Chondrocyte (in vitro differentiated cells): ENCODE measurements at places on chromosomes 2 and 18. TPM values are rescaled to one million over a fixed set of nuclear protein-coding genes. Genes with fewer than 3 reads are reported as not detected.

Gene RBKS
- 0.45 to 1.3 TPM (median 0.49 TPM) in 3 replicates for total RNA-seq

Gene FBXO11
- 57.9 to 58.7 TPM (median 58.1 TPM) in 3 replicates for total RNA-seq

Gene DLX1
- 6.7 to 34.2 TPM (median 7.1 TPM) in 3 replicates for total RNA-seq

Gene SP3
- total RNA-seq = 56.9 to 59.4 TPM (median 58.7 TPM) in 3 replicates

Gene KIF5C
- 2.6 to 3.8 TPM (median 3.1 TPM) in 3 replicates for total RNA-seq

Gene ABI2
- total RNA-seq = 48.1 to 49.0 TPM (median 48.8 TPM) in 3 replicates

Gene MFF
- total RNA-seq = 64.7 to 76.0 TPM (median 66.8 TPM) in 3 replicates

Gene DSC2
- total RNA-seq = 0.58 to 2.3 TPM (median 2.0 TPM) in 3 replicates

Gene IL36RN
- total RNA-seq = not detected in 3 replicates

Gene EDAR
- not detected in 3 replicates for total RNA-seq

Gene RNMT
- 29.1 to 32.2 TPM (median 29.6 TPM) in 3 replicates for total RNA-seq

Gene CARF
- 7.8 to 12.2 TPM (median 8.4 TPM) in 3 replicates for total RNA-seq

Gene PTPN4
- 21.8 to 24.2 TPM (median 23.8 TPM) in 3 replicates for total RNA-seq

GRCh38 chr2:207236156-207236935 is 70.6 kb upstream of the KLF7 start:
- DNase-seq = no peak

- no peak for DNase-seq
These were observed 30.2 kb downstream of the RBM45 start for GRCh38 chr2:178142274-178143065.

DNA sequence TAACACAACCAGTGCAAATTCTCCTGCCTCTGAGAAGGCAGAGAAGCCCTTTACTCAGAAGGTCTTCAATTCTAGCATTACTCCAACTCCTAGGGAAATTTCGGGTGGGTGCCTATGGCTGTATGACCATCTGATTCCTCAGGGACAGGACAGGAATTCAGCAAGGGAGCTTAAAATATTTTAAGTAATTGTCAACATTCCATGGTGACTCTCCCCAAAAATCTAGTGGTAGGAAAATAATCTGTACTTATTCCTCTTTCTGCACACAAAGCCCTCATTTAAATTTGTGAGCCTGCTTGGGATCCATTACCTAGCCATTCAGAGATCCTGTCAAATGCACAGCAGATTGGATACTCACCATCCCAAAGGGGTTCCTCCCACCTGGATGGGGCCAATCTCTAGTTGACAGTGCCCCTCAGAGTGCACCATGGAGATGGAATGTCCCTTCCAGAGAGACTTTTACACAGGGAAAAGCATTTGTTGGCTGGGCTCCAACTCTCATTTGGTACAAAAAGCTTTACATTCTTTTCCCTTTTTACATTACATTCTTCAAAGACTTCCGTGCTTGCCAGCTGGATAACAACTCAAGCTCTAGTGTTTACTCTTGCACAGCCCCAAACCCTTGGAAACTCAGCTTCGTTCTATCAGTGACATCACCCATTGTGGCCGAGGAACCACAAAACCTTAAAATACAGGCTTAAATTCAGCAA is 3.1 kb upstream of the TMEM150A start:
- DNase-seq = no peak

- DNase-seq = no peak
These were observed 185.9 kb downstream of the MTX2 start for GRCh38 chr2:176454893-176455815.

GRCh38 chr2:159124441-159124911 is 156.0 kb downstream of the TANC1 start:
- DNase-seq = no peak

DNA sequence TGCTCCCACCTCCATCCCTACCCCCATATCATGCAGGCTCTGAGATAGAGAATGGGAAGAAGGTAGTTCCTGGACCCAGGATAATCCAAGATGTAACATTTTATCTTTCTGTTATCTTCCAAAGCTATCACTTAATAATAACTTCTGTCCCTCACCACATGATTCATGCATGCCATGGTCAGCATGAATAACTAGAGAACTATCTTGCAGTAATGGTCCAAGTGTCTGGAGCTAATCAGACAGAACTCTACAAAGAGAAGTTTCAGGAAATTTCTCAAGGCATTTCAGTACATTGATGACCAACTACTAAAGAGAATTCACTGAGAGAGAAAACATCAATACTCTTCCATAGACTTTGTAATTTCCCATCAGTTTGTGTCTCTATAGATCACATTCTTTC is 1469.7 kb upstream of the PIK3C3 start:
- DNase-seq = no peak

DNA sequence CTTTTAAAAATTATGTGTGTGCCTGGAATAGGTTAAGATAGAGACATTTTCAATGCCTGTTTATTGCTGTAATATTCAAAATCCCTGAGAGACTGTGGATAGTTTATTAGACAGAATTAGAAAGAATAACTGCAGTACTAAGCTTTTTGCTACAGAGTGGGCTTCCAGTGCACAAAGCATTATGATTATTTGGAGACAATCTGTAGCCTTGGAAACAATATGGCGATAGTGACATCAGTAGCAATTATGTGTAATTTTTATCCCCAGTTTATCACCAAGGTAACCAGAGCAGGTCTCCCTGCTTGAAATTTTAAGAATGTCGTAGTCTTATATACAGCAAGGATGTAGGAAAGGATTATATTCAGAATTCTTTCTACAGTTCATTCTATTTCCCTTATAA is 100.0 kb downstream of the MYO3B start:
- DNase-seq = no peak

DNA sequence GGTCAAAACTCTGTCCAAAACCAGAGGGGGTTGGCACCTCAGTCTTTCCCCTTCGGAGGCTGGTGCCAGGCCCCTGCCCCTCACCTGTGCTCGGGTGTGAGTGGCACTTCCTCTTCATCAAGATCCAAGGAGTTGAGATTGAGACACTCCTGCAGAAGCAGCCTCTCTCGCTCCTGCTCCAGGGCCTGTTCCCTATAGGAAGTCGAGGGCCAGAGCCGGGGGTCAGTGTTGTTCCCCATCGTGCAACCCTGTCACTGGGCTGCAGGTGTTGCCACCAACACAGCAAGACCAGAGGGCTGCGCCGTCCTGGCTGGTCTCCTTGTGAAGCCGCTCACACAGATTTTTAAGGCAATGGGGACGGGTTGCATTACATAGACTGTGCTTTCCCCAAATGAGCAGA is 18.9 kb downstream of the FAM178B start:
- DNase-seq = no peak

- DNase-seq = no peak
These were observed 24.4 kb upstream of the DTNB start for GRCh38 chr2:25697559-25698341.

DNA sequence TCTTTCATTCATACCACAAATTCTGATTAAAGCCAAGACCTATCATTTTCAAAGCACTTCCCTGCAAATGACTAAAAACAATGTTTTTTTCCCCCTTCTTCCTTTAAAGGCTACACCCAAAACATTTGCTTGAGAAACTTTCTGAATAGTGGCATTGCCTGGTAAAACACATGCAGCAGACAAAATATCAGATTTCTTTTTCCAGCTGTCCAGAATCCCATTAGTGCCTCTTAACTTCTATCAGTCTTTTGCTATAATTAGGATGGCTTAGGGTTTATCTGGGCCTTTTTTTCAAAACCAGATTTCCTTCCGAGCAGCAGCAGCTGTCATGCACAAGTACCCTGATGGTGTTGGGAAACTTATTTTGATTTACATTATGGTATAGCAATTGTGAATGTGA is 50.6 kb downstream of the ALPK2 start:
- DNase-seq = no peak

- DNase-seq = no peak
These were observed 73.6 kb downstream of the VWA3B start for GRCh38 chr2:98160554-98160953.

DNA sequence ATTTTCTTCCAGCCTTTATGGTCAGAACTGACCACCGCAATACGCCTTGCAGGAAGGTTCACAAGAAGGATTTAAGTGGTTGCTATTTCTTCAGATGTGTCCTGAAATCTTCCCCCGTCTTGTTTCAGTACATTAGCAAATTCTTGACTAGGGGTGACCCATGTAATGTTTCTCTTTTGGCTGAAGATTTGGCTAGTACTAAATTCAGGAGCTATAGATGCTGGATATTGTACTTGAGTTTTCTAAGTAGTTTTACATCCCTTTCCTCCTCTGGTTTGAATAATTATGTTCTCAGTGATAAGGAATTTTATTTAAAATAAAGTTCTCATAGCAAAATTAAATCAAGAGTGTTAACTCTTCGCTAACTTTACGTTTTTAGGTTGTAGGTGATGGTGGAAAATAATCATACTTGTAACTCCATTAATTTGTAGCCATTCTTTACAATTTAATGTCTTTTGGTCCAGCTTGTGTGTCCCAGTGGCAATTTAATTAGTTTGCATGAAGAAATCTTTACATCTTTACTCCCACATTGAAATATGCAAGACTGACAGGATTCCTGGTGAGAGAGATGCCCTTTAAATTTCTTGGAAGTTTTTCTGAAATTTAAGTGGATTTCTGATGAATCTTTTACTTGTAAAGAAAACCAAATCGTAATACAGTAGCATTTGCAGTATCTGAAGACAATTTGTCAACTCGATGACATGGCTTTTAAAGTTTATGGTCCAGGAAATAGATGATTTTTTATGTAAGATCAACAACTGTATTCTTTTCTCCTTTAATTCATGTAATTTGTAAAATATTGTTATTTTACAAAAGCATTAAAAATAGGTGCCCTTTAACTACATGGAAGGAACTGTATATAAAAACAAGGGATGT is 2.8 kb downstream of the PHLPP1 start:
- no peak for DNase-seq

- DNase-seq = no peak
These were observed 1002.3 kb downstream of the TDRD15 start for GRCh38 chr2:22126106-22126505.

DNA sequence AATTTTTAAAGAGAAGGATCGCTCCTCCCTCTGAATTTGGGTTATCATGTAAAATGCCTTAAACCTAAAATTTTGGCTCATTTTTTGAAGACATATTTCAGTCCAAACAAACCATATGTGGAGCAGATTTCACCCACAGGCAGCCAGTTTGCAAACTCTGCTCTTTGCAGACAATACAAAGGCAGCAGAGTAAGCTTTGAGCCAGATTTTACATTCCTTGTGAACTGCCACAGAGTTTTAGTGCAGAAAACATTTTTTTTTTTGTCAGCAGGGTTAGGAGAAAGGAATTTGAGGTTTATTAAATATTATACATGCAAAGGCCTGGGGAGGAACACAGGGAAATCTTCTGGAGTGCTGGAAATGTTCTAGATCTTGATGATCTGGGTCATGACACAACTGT is 171.9 kb upstream of the FN1 start:
- no peak for DNase-seq

GRCh38 chr2:233350708-233351107 is 3.6 kb upstream of the DGKD start:
- no peak for DNase-seq

DNA sequence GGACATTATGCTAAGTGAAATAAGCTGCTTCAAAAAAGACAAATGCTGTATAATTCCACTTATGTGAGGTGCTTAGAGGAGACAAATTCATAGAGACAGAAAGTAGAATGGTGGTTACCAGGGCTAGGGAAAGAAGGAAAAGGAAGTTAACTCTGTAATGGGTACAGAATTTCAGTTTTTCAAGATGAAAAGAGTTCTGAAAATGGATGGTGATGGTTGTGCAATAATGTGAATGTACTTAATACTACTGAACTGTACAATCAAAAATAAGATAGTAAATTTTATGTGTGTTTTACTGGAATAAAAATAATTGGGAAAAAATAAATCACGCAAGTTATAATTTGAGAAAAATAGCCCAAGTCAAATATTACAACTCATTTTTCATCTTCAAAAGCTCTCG is 27.5 kb downstream of the ARHGAP25 start:
- no peak for DNase-seq

DNA sequence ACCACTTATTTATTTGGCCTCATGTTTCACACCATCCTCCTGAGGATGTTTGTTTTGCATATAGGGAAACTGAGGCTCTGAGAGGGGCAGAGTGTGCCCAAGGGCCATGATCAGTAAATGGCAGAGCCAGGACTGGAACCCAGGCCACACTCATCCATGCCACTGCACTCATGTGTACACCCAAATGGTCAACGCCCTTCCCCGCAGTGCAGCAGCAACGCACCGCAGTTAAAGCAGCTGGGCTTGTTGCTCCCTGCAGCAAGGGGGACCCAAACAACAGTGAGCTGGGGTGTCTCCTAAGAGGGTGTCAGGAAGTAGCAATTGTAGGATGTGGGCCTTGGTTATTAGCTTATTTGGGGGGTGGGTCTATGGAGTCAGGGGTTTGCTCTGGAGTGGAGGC is 36.6 kb downstream of the ZAP70 start:
- DNase-seq = no peak

DNA sequence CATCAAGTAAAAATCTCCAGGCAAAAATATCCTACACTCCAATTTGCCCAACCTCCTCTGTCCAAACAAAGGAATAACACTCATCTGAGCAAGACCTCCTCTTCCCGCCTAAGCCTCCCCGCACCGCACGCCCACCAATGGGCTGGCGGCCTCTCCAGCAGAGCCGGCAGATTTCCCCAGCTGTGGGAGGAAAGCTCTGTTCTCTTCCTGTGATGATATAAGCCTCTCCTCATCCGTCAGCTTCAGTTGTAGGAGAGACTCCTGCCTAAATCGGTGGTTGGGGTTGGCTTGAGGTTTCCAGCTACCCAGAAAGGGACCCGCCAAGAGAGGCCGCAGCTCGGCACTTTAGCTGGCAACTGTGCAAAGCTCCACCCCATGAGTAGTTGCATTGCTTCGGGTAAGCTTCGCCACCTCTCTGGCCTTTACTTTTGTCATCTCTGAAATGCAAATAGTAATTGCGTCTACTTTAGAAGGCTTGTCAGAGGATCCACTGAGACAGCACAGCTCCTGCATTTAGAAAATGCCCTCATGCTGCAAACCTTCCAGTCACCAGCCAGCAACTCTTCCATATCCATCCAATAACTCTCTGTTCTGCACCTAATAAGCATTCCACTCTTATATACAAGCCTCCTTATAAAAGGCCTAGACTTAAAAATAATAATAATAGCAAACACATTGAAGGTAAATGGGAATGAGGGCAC is 146.4 kb downstream of the MYT1L start:
- DNase-seq = no peak

DNA sequence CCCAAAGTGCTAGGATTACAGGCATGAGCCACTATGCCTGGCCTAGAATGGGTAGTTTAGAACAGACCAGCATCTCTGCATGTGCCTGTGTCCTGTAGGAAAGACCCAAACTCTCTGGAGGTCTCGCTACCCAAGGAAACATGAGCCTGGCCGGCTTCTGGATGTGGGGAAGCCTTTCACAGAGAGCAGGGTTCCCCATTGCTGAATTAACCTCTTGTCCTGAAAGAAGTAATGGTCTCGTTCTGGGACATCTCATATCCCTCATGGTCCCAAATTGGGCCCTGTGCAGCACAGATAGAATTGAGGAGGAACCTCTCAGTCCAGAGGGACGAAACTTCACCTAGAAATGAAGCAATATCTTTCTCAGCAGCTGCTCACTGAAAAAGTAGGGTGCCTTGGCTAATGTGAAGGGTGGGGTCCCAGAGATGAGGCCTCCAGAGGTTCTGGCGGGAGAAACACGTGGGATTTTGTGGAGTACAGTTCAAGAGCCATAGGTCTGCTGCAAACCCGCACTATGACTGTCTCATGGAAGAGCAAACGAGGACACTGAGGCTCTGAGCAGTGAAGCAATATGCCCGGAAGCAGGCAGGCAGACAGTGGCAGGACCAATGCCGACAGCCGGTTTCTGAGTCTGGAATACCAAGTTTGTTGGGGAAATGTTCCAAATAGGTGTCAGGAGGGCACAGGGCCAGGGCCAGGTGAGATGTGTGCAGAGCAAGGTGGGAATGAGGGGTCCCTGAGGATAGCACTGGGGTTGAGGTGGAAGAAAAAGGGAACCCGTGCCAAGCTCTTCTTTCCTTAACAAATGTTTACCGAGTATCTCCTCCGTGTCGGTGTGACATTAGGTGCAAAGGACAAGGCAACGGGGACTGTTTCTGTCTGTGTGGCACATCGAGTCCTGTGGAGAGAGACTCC is 121.0 kb upstream of the TWIST2 start:
- DNase-seq = no peak
